ENCODE measurements at places on chromosomes 3 and 15. TPM values are rescaled to one million over a fixed set of nuclear protein-coding genes. Genes with fewer than 3 reads are reported as not detected.

Gene CD200R1L
- total RNA-seq, result not detected

Gene HACD3
- 107 TPM for total RNA-seq

- DNase-seq, result no peak
These were observed 7.3 kb upstream of the BCL2A1 start for GRCh38 chr15:79978260-79978654.

DNA sequence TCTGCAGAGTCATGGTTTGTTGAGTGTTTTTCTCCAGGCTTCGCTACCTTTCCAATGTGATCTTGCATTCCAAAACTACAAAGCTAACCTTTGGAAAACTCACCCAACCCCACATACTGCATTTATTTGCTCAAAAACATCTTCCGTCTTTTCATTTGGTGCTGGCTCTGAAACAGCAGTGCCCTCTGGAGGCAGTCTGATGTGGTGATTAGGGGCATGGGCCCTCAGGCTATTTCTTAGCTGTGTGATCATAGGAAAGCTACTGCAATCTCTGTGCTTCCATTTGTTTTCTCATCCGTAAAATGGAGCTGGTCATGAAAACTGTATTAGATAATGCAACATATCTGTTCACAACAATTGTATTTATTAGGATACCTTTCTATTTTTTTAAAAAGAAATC, 47.0 kb downstream of the MTHFS start:
- DNase-seq, result no peak

GRCh38 chr3:150059729-150060128, 89.0 kb upstream of the PFN2 start:
- no peak for DNase-seq

DNA sequence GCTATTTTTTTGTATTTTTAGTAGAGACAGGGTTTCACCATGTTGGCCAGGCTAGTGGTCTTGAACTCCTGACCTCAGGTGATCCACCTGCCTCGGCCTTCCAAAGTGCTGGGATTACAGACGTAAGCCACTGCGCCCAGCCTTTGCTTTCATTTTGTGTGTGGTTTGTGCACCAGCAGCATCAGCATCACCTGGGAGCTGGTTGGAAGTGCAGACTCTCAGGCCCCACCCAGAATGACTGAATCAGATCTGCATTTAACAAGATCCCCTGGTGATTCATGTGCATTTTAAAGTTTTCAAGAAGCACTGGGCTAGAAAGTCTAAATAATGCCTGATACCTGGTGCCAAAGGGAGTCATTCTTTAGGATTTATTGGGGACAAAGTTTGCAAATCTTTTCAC, 73.4 kb upstream of the BNIP2 start:
- DNase-seq, result no peak

DNA sequence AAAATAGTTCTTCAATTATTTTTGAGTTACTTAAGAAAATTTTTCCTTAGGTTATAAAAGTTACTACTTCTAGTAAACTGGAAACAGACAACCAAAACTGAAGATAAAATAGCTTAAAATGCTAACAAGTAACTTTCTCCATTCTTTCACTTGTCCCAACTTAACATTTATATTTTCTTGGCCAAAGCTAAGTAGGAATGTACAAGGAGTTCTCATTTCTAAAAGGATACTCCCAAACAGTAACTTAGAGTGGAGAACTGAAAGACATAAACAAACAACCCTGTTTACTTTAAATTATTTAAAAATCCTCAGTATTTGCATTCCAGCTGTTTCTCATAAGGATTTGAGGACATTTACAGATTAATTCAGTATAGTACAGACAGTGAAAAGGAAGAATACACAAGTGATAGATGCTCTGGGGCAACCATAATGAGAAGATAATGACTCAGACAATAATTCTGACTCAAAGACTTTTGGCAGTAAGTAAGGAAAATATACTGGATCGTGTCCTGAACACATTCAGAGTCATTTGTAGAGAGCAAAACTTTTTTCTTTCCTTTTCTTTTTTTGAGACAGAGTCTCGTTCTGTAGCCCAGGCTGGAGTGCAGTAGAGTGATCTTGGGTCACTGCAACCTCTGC, 29.2 kb upstream of the ANXA2 start:
- no peak for DNase-seq

- no peak for DNase-seq
These were observed 193.3 kb upstream of the TOPAZ1 start for GRCh38 chr3:44048196-44048924.

DNA sequence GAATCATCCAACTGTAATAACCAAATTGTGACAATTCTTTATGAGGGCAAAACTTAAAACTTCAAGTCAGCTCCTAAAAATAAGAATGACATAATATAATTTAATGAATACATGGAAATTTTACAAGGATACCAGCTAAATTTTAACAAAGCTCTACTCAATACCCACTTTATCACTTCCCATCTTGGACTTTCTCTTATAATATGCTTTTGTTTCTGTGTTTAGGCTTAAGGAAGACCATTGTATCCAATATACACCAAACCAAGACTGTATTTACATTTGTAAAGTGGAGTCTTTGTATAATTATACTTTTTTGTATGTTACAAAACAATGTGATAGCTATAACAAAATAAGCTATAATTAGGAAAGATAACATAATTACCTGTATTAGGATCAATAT, 16.8 kb downstream of the ATP13A3 start:
- no peak for DNase-seq

DNA sequence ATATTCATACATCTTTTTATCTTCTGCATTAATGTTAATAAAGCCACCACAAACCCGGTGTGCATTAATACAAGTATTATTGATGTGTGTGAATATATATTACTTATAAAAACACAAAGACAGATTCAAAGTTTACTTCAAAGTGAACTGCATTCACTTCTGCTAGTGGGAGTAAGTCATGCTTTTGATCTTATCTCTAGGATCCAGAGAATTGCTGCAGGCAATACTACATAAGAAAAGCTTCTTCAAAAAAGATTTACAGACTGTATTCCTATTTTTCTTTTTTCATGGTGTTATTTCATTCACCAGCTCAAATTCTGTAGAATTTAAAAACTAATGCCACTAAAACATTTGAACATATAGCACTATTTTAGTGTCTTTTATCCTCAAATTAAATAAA, 87.5 kb upstream of the CBLB start:
- DNase-seq, result no peak

DNA sequence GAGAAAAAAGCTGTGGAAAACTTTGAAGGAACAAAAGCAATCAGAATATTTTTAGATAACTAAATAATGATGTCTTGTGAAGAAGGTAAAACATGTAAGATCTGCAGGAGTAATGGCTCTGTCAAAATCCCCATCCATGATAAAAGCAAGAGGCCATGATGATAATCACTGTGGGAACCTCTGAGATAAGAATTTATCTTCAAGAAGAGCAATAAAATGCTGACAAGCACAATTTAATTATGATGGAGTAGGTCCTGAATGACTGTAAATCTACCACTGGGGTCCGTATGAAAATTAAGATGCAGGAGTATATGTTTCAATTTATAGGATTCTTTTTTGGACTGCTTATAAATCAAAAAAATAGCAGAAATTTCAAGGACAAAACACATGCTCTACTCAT, 68.3 kb upstream of the CHMP2B start:
- no peak for DNase-seq

DNA sequence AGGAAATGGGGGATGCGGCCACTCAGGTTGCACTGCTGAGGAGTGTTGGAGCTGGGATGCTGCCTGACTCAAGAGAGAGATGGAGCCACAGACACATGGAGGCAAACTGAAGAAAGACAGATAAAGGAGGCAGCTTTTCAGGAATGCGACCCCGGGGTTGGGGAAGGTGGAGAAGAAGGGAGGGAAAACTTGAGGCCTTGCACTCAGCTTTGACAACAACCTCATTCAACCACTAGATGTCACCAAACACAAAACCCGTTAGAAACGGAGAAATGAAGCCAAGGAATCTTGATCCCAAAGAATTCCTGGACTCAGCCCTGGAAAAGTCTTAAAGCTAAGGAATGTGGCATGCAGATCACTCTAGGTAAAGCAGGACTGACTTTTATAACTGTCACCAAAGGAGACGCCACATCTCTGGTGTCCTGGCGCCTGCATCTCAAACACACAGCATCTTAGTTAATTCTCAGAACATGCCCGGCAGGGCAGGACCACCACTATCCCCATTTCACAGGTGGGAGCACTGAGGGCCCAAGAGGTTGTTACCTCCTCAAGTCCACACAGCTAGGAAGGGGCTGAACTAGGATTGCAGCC, 59.6 kb upstream of the LMCD1 start:
- no peak for DNase-seq

GRCh38 chr3:13654330-13655060, 105.6 kb downstream of the FBLN2 start:
- no peak for DNase-seq
